NCI-H146 (cell line): ENCODE measurements at places on chromosomes 3 and 15.

GRCh38 chr15:68821841-68822381 lies 1.2 kb upstream of the ANP32A start:
- DNase-seq, result no peak

DNA sequence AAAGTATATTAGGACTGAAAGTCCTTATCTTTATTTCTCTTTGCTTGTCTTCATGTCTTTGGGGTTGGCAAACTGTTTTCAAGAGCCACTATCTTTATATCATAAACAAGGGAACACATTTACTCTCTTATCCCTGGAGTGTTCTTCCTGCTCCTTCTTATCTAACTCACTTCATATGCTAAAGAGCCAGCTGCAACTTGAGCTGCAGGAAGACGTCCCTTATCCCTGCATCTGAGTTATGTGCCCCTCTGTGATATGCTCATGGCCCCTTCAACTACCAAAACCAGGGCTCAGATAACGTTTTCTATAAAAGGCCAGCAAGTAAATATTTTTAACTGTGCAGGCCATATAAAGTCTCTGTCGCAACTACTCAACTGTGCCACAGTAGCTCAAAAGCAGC lies 137.0 kb upstream of the CRBN start:
- no peak for DNase-seq

DNA sequence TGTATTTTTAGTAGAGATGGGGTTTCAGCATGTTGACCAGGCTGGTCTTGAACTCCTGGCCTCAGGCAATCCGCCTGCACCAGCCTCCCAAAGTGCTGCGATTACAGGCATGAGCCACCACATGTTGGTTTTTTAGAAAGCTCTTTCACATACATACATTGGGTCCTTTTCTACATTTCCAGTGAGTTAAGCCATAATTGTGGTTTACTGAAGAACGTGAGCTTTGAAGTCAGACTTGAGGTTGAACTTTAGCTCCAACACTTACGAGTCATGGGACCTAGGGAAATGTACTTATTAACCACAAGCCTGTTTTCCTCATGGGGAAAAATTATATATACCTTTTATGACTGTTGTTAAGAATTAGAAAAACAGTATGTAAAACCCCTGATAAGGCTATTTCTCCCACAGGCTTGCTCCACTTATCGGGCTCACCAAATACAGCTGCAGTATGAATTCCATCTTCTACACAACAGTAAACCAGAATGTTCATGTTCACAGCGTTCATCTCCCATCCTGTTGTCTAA lies 39.0 kb downstream of the GPR160 start:
- no peak for DNase-seq

DNA sequence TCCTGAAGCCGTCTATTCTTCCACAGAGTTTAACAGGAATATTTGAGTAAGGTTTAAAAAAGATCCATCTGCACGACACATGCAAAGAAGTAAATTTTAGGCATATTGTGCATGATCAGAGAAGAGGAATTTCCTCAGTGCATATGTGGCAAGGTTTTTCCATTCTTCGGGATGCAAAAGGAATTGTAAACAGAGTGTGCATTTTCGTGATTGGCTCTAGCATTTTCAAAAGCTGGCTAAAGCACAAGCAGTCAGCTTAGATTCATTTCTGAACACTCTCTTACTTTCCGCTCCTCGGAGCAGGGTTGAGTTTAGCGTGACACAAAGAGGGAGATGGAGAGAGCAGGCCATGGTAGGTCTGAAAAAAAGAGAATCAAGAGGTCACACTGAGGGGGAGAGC lies 128.2 kb downstream of the ADAMTS9 start:
- no peak for DNase-seq

- no peak for DNase-seq
These were observed 13.1 kb upstream of the SEC13 start for GRCh38 chr3:10334042-10334441.

DNA sequence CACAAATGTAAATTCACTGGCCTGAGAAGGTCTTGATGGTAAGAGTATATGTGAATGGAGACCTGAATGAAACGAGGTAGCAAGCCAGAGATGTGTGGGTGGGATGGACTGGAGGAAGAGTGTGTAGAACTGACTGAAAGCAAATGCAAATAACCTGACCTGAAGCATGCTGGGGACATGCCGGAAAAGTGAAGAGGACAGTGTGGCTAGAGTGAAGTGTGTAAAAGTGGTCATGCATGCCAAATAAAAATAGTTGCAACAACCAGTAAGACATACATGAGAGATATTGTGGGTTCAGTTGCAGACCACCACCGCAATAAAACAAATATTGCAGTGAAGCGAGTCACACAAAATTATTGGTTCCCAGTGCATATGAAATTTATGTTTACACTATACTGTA lies 82.3 kb downstream of the LPP start:
- no peak for DNase-seq

- peak; percentile 97 for DNase-seq
These were observed 244.5 kb downstream of the CD47 start for GRCh38 chr3:107846279-107846852.

- DNase-seq, result no peak
These were observed 397.1 kb downstream of the TIGIT start for GRCh38 chr3:114690911-114691310.

- no peak for DNase-seq
These were observed 208.5 kb upstream of the LINGO1 start for GRCh38 chr15:77840991-77841775.

DNA sequence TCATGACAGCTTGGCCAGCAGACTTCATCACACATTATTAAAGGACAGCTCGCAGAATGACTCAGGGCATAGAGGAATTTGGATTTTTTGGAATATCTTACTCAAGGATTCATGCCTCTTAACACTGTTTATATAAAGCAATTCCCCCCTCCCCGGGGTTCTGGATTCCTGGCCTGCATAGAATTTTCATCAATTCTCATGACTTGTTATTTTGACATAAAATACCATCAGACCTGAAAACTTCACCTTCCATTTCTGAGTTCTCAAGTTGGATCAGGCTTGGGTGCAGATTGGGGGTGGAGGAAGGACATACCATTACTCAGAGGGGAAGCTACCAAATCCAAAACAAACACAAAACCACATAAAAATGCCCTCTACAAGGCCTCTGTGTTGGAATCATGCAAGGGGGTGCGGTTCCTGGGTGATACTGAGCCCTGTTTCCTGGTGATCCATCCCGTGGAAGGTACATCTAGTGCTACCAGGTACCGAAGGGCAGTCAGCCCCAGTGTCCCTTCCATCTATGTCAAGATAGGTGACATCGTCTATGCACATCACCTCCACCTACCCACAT lies 95.3 kb downstream of the DAPK2 start:
- no peak for DNase-seq

DNA sequence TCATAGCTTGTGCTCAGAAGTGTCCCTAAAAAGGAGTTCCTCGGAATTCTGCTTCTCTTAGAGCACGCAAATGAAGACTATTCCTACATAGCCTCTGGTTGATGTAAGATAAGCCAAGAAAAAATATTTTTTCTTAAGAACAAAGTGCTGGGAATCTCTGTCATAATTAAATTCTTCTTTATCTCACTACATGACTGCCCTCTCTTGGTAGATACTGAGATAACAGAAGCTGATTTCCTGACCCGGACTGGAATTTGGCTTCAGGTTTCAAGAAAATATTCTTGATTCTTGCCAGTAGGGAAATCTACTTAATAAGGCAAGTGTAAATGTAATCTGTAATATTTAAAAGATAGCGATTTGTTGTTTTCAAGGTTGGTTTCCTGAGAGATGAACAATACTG lies 31.3 kb upstream of the SETMAR start:
- DNase-seq, result no peak

DNA sequence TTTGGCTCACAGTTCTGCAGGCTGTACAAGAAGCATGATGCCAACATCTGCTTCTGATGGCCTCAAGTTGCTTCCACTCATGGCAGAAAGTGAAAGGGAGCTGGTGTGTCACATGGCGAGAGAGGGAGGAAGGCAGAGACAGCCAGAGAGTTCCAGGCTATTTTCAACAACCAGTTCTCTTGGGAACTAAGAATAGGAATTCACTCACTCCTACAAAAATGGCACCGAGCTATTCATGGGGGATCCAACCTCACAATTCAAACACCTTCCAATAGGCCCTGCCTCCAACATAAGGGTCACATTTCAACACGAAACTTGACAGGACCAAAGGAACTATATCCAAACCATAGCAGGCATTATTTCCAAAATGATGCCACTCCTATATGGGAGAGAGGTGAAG lies 299.5 kb upstream of the TGFBR2 start:
- no peak for DNase-seq

- no peak for DNase-seq
These were observed 178.3 kb downstream of the IGF1R start for GRCh38 chr15:98826658-98827057.

DNA sequence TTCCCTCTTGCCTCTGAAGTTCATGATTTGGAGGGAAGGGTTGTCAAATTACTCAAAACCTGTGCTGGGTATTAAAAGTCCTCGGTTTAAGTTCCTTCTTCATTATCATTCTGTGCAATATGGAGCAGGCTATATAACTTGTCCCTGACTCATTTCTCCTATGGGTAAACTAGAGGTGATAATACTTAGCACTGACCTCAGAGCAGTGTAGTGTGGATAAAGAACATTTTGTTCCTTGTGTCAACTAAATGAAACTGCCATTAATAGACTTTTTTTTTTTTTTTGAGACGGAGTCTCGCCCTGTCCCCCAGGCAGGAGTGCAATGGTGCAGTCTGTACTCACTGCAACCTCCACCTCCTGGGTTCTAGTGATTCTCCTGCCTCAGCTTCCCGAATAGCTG lies 2.2 kb upstream of the BBX start:
- DNase-seq, result no peak

- DNase-seq, result no peak
These were observed 8.5 kb upstream of the CHMP2B start for GRCh38 chr3:87218560-87218959.

DNA sequence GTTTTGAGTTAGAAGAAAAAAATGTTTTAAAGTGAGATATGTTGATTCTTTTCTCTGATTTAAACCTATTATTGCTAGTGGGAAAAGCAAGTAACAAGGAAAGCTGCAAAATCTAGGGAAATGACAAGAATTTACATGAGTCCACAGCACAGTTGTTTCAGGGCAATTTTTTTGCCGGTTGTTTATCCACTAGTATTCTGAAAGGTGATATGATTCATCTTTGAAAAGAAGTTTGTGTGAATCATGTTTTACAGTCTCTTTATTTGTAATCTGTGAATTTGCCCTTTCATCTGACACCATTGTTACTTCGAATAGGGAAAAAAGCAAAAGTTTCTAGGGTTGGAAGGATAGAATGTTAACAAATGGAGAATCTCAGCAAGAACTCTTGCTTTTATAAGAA lies 894.7 kb downstream of the OTOL1 start:
- no peak for DNase-seq

DNA sequence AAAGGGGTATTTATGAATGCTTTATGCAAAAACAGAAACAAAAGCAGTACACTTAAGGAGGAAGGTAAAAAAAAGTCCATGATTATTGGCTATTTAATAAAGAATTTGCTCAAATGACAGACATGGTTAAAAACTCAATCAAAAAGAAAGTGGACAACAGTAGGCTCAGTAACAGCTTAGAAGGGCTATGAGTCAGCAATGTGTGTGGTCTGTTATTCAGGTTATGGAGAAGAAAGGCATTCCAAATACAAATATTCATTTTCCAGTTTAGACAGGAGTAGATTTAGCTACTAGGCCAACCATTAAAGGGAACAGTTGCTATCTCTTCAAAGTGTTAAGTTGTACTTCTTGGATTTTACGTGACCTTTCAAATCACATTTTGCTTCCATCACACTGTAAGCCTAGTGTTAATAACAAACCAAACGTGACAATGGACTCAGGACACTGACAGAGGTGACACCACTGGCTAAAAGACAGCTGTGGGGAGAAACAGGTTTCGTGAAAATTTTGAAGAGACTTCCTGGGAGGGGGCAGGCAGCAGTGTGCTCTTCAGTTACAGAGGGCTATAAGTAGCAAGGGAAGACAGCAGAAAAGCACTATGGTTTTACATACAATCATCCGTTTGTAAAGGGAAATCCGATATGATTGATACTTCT lies 41.7 kb upstream of the MYO5C start:
- DNase-seq, result no peak
